ENCODE measurements at places on chromosomes 5 and 9.

DNA sequence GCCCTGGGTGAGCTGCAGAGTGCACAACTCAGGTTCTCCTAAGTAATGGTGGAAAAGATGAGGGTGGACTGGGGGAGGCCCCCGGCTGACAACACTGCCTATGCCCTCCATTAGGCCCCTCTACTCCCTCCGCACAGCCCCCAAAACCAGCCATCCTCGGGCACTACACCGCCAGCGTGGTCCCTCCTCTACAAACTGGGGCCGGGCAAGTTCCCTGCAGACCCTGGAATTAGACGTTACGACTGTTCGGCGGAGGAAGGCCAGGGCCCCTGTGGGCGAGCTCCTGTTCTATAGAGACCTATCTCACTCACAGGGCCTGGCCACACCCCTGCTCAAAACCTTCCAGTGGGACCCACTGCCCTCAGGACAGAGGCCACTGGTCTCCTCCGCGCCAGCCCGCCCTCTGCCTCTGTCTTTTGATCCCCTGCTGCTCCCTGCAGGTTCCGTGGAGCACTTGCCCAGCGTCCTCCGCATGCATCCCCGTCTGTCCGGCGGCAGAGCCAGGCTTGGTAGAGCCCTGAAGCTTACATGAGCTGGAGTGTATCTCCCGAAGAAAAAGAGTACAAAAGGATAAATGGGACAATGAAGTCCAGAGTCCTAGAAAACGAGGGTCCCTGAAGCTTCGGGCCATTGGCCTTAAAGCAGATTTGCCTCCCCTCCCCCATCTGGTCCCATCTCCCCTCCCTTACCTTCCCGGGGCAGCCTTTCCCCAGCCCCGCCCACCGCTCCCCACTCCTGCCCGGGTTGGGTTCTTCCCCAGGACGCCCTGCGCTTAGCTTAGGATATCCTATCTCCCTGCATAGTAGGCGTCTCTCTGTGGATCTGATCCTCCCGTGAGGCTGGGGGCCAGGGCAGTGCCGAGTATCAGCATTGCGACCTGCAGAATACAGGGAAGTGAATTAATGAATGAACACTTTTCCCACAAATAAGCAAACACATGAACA, 71.3 kb downstream of the HRH2 start:
- no peak for DNase-seq

GRCh38 chr9:19411316-19411715, 2.5 kb downstream of the ACER2 start:
- DNase-seq: no peak

- no peak for DNase-seq
Measured at GRCh38 chr5:68749631-68750030, 344.2 kb upstream of the SLC30A5 start.

- DNase-seq: no peak
Measured at GRCh38 chr5:86493777-86494176, 124.0 kb upstream of the COX7C start.

GRCh38 chr5:60399507-60399906, 300.5 kb downstream of the DEPDC1B start:
- DNase-seq: no peak

DNA sequence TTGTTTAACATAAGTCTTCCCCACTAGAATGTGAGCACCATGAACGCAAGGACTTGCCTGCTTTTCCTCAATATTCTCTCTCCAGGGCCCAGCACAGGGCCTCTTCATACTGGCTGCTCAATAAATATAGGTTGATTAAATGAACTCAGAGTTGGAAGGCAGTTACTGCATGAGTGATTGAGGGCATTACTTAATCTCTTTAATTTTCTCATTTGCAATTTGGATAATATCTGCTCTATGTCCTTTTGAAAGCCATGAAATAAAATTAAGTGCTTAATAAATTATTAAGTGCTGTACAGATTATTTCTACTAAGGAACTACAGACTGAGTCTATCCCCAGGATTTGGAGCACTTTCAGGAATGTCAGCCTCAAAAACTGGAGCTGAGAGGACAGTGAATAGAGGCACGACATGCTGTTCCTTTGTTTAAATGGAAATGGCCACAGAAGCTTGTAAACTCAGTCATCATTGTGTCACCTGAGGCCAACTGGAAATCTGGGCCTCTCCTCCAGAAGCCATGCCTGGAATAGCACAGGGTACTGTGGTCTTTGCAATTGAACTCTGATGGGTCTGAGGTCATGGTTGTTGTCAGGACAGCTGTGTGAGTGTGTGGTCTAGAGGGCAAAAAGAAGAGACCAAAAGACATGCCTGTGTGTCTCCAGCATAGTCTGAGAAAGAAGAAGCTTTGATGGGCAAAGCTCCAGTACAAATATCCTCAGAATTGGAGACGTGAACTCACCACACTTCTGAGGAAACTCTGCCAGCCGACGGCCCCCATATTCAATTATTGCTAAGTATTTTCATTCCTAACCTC, 86.1 kb downstream of the SH3TC2 start:
- no peak for DNase-seq

- DNase-seq: no peak
Measured at GRCh38 chr9:74330487-74331214, 166.5 kb upstream of the RORB start.

DNA sequence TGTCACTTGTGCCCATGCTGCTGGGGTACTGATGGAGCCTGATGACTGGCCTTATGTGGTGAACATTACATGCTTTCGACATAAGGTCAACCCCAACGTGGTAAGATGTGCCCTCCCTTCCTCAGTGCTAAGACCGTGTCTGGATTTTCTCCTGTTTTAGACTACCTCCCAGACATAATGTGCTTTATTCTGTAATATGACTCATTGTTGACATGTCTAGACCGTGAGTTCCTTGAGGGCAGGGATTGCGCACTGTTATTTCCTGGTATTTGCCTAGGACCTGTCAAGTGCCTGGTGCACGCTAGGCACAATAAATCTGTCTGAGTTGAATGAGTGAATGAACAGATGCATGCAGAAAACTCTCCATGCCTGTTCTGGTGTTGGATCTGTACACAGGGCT, 346.0 kb downstream of the KDM4C start:
- DNase-seq: no peak

Data from effector memory CD4-positive, alpha-beta T cell (primary cell).